Iris pigment epithelial cell (primary cell): ENCODE measurements at places on chromosomes 2 and 18.

DNA sequence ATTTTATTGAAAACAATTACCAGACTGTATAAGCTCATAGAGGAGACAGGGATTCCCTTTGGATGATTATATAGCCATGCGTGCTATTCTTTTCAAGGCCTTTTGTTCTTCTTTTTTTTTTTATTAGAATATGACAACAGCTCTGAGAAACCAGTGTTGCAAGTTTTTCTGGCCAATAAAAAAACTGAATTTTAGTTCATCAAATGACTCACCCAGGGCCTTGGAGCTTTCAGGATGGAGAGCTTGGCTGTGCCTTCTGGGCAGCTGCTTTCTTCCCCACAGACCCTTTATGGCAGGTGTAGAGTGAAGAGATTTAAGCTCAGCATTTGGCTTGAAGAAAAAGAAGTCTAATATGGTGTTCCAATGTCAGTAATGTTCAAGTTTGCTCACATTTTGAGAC lies 497.9 kb upstream of the FANCL start:
- DNase-seq = no peak

DNA sequence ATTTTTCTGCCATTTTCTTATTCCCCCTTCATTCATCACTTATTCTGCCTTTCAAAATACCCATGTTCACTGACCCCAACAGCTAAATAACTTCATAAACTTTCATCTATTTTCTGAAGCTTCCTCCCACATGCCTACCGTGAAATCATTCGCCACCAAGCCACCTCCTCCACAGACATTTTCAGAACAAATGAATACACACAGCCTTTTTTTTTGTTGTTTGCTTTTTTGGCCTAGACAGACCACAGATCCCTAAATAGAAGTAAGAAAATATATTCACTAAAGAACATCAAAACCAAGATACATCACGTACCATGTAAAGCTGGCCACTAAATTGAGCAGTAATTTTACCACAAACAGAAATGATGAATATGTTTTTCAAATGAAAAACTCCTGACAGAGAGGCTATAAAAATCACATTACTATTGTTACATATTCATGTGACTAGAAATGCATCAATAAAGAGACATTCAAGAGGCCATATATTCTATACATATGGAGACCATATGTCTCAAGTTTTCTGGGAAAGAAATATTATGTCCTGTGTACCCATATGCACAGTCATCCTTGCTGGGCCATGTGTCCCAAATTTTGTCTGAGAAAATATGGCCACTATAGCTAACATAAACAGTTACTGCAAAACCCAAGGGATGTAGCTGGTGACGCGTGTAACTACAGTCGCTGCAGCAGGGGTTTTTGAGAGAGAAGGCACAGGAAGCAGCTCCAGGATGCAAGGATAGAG lies 200.3 kb downstream of the FBXO15 start:
- no peak for DNase-seq

DNA sequence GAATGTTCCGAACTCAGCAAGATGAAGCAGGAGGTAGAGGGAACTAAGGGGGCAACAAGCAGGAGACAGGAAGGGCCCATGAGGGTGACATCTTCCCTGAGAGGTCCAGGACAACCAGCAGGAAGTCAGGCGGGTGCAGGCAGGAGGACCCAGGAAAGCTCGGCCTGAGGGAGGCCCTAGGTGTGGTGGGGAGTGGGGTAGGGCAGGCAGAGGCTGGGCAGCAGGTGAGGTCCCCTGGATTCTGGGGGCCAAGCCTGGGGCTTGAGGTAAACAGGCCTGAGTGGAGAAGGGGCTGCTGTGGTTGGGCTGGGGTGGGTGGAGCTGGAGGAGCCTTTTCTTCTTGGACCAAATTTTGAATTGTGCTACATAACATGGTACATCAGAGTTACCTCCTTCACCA lies 4.1 kb upstream of the ALPG start:
- no peak for DNase-seq

DNA sequence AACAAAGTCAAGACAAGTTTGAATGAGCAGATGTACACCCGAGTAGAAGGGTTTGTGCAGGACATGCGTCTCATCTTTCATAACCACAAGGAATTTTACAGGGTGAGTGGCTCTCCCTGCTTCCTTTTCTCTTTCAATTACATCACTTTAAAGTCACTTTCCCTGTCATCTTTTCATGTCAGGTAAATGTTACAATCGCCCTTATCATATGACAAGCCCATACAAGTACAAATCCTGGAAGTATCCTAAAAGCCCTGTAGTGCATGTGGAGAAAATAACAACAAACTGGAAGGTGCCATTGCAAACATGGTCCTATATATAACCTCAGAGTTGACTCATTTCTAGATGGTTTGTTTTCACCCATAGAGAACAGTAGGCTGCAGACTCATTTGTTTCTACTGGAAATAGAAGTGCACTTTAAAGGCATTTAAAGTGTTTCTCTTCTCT lies 126.0 kb downstream of the SP100 start:
- DNase-seq = peak; percentile 75

DNA sequence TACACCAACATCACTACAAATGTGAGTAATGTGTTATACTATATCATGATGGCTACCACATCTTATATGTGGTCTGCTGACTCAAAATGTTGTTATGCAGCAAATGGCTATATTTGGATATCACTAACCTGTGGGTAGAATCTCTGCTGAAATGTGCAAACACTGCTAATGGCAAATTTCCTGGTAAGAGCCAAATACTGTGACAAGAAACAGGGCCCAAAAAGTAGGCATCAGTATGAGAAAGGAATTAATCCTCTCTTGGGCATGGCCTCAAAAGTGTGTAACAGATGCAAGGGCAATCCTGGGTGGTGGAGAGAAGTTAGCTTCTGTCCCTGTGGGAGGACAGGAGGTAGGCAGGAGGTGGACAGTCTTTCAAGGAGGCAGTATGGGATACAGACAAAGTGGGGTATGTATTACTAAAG lies 13.3 kb downstream of the ATF2 start:
- peak; percentile 84 for DNase-seq

DNA sequence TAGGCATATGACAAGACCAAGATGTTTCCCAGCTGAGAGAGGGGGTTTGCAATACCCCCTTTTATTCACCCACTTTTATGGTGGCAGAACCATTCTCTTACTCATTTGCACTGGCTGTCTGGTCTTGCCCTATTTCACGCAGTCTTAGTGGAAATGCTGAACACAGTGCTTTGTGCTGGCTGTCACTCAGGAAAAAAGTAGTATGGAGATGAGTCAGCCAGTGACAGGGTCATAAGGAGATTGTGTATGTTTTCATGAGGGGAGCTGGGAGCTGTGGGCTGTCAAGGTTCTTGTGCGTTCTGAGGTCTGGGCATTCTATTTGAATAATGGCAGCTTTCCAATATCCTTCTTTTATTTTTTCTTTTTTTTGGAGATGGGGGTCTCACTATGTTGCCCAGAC lies 10.9 kb upstream of the CNRIP1 start:
- peak; percentile 78 for DNase-seq

GRCh38 chr2:66469214-66469902 lies 34.4 kb downstream of the MEIS1 start:
- DNase-seq = no peak

DNA sequence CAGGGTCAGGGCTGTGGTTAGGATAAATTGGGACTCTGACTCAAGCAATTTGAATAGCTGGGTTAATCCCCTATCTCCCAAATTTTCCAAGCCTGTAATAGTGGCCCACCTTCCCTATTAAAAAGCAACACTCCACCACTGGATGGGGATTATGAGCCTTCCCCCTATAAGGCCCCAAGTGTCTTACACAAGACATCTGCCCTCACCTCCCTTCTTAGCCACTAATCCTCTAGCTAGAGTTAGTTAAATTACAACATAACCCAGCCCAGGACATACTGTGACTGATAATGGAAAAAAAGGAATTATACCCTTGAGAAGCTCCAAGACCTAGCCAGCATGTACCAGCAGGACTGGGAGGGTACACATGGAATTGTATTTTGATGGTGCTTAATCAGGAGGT lies 190.4 kb downstream of the NRP2 start:
- peak; percentile 31 for DNase-seq

- DNase-seq = peak; percentile 26
These were observed 95.6 kb upstream of the SLC14A2 start for GRCh38 chr18:45519411-45520280.

- DNase-seq = no peak
These were observed 372.5 kb downstream of the SATB2 start for GRCh38 chr2:199085261-199085660.

DNA sequence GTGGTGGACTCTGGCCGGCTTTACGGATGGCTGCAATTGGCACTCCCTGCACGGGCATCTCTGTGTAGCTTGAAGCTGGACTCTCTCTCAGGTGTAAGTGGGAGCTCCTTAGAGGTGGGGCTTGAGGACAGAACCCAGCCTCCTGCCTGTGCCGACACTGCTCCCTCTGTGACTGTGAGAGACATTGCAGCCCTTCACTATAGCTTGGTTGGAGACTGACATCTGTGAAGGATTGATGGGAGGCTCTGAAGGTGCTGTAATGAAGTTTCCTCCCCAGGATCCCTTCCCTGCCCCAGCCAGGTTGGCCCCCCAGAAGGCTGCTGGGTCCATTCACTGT lies 166.7 kb downstream of the SH3RF3 start:
- no peak for DNase-seq

GRCh38 chr18:13574761-13575160 lies 151.6 kb downstream of the FAM210A start:
- no peak for DNase-seq

GRCh38 chr2:68386365-68386764 lies 21.3 kb downstream of the PLEK start:
- no peak for DNase-seq

- peak; percentile 98 for DNase-seq
These were observed 85.0 kb downstream of the TANC1 start for GRCh38 chr2:159053161-159054031.
